ENCODE measurements at places on chromosomes 6 and 20. TPM values are rescaled to one million over a fixed set of nuclear protein-coding genes. Genes with fewer than 3 reads are reported as not detected.

The LPA gene
- polyA plus RNA-seq: not detected

The FERMT1 gene
- polyA plus RNA-seq: 13.4 TPM

The AFDN gene
- 17.5 TPM for polyA plus RNA-seq

The HS3ST5 gene
- polyA plus RNA-seq: not detected

The XKR7 gene
- polyA plus RNA-seq: not detected

The RFX6 gene
- polyA plus RNA-seq: not detected

The ME1 gene
- polyA plus RNA-seq: 60.6 TPM

The GPX5 gene
- polyA plus RNA-seq: not detected

The EDN3 gene
- 0.08 TPM for polyA plus RNA-seq

The HLA-DQB1 gene
- polyA plus RNA-seq: not detected

The PRL gene
- polyA plus RNA-seq: not detected

The RALGAPB gene
- polyA plus RNA-seq: 15.4 TPM

The CGA gene
- polyA plus RNA-seq: not detected

The GSTA1 gene
- not detected for polyA plus RNA-seq

The CRYBG1 gene
- 0.37 TPM for polyA plus RNA-seq

The KHDRBS2 gene
- not detected for polyA plus RNA-seq

The DDO gene
- 0.08 TPM for polyA plus RNA-seq

The ANGPT4 gene
- 0.03 TPM for polyA plus RNA-seq

The PRDM1 gene
- polyA plus RNA-seq: 2.6 TPM

The UNC5CL gene
- 0.79 TPM for polyA plus RNA-seq

The PAK5 gene
- polyA plus RNA-seq: not detected

The ID4 gene
- polyA plus RNA-seq: 1.4 TPM
